ENCODE measurements at places on chromosomes 12 and 14.

DNA sequence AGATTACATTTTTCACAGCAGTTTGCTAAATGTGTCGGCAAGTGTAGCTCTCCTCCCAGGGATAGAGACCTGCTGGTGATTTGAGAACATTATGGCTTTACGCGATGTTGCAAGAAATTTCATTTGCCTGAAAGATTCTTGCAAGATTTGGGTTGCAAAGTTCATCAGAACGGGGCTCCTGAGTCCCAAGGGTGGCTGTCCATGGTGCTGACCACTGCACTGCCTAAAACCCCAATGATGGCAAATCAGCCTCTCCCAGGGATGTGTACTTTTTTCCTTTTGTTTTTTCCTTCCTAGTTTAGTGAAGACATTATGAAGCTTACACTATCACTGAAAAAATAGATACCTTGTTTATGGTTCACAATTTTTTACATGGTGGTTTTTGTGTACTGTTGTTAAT, 85.4 kb downstream of the WSCD2 start:
- peak; percentile 74 for DNase-seq

- DNase-seq, result no peak
Measured at GRCh38 chr14:52583544-52583943, 30.9 kb downstream of the GPR137C start.

DNA sequence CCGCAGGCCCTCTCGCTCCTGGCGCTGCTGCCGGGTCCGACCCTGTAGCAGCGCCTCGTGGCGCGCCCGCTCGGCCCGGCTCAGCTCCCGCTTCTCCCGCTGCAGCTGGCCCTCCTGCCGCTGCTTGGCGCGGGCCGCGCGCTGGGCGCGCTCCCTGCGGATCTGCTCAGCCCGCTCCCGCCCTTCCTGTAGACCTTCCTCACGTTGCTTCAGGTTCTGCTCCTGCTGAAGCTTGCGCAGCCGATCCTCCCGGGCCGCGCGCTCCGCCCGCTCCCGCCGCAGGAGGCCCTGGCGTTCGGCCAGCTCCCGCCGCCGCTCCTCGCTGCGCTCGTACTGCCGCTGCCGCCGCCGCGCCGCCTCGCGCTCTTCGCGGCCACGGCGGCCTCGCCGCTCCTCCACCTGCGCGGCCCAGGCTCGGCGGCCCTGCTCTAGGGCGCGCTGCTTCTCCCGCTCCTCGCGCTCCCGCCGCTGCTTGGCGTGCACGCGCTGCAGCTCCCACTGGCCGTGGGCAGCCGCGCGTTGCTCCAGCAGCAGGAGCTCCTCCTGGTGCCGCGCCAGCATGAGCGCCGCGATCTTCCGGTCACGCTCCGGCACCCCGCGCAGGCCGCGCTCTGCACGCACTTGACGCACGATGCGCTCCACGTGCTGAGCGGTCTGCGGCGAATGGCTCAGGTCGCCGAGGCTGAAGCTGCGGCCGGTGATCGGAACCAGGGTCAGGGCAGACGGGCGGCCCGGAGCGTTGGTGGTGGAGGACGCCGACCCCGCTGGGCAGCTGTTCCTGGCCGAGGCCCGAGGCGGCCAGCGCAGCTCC, 2.4 kb downstream of the CCDC177 start:
- DNase-seq, result peak; percentile 69

- DNase-seq, result no peak
Measured at GRCh38 chr14:28813810-28814209, 47.2 kb downstream of the FOXG1 start.

DNA sequence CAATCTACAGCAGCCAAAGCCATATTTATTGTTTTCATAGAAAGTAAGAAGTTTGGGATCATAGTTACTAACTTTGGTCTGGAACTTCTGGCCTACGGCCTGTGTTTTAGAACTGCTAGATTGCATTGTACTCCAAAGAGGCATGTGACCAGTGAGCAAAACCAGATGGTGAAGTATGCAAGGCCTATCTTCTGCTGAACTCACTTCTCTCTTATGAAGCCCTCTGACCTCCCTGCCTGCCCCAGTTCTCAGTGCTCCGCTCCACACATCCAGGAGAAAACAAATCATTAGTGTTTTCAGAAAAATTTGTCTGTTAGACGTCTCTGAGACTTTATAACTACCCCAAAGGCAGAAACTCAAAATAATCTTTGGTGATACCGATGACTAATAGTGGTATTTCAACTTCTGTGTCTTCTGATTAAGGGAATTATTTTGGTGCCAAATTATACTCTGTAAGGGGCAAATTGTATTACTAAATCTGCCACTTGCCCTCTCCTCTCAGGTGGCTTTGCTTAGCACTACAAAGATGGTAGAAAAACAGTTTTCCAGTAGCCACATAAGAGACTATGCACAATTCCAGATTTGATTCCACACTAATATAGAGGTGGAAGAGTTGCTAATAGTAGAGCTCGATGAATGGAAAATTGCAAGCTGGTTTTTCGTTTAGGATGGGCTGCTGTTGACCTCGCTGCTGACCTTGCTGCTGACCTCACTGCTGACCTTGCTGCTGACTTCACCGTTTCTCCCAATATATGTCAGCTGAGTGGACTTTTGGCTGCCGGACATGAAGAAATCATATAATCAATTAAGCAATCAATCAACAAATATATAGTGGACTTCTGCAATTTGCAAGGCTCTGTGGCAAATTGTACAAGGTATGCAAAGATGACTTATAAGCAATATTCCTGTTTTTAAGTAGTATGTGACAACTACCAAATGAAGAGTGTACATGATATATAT, 147.5 kb downstream of the KITLG start:
- DNase-seq, result no peak

DNA sequence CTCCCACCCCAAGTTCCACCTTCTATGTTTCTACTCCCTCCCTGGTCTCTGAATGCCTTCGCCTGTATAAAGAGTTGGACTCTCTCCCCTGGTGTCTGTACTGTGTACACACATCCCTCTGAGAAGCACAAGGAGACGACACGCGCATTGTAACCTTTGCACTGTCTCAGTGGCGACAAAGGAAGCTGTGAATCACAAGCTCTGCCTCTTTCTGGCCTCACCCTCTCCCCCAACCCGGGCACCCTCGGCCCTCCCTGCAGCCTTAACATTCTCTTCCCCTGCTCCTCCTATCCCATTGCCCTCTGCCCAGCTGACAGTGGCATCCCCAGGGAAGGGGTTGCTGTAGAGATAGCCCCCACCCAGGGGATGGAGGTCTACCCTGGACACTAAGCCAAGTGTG, 2.5 kb upstream of the SMARCD1 start:
- DNase-seq, result no peak

DNA sequence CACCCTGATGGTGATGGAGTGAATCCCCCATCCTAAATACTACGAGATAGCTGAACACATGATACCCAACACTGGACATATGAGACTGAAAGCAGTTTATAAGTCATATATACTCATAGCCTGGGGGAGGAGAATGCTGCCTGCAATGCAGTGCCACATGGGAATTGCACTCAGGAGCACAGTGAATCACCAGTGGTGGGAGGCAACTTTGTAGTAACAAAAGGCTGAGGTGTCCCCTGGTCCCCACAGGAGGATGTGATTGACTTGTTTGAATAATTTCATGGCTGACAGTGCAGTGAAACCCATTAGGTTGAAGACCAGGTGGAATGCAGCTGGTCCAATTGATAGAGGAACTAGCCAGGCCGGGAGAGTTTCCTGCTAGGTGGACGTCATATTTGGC, 20.2 kb downstream of the CCDC38 start:
- no peak for DNase-seq

DNA sequence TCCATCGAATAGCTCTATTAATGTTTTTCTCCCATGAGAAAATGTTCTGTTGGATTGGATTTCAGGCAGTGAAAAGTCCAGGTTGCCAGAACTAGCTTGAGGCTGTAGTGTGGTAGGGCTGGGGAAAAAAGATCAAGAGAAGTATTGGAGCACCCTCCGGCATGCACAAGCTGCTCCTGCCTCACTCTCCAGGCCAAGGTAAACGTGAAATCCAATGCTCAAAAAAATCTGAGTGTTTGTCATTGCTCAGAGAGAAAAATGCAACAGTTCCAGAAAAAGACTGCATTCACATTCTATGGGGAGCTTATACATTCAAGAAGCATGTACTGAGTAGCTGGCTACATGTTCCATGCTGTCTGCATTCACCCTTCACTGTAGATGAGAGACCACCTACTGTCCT, 680.9 kb upstream of the TBX3 start:
- DNase-seq, result no peak

DNA sequence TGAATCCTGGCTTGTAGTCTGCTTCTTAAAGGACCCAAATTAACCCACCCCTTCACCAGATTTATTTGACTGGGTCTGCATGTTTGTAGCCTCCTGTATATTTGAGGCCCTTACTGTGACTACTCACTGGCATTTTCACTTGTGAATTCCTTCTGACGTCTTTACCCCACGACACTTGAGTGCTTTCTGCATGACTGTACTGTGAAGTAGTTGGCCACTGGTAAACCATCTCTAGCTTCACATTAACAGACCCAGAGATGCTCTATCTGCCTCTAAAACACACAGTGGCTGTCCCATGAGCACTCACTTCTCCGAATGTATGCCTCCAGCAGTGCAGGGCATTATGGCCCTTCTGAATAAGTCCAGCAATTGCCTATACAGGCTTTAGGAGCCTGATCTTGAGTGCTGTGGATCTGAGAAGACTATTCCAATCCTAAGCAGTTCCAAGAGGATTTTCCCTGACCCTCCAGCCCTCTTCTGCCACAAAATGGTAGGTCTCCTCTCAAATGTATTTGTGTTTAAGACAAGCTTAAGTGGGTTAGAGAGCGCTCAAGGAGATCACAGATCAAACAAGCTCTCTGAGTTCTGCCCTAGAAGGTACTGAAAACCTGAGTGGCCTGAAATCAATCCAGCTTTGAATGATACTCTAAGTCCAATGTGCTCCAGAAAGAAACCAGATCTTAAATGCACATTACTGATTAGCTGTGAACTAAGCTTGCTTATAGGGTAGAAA, 534.7 kb downstream of the RPS29 start:
- no peak for DNase-seq

GRCh38 chr14:75469606-75470237, 41.9 kb downstream of the JDP2 start:
- no peak for DNase-seq

GRCh38 chr12:122326586-122326985, 60.3 kb upstream of the VPS33A start:
- DNase-seq, result no peak

DNA sequence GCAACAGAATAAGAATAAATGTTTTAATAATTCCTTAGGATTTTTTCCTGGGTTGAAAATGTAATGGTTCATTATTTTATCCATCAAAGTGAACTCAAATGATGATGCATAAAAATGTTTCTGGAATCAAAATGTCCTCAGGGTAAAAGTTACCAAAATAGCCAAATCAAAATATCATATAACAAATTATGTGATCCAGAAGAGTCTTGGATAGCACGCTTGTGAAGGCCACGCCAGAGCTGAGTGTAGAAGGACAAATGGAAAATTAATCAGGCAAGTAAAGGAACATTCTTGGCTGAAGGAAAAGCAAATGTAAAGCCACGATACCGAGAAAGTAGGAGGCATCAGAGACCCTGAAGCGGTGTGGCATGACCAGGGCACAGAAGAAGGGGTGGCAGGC, 169.2 kb downstream of the CAPZA3 start:
- DNase-seq, result no peak

GRCh38 chr14:76138758-76139723, 12.7 kb upstream of the GPATCH2L start:
- no peak for DNase-seq

GRCh38 chr12:56836800-56837663, 73.9 kb downstream of the HSD17B6 start:
- DNase-seq, result no peak

GRCh38 chr14:72565917-72566316, 328.0 kb downstream of the DPF3 start:
- DNase-seq, result no peak

GRCh38 chr12:132024758-132025157, 75.0 kb downstream of the EP400 start:
- no peak for DNase-seq

DNA sequence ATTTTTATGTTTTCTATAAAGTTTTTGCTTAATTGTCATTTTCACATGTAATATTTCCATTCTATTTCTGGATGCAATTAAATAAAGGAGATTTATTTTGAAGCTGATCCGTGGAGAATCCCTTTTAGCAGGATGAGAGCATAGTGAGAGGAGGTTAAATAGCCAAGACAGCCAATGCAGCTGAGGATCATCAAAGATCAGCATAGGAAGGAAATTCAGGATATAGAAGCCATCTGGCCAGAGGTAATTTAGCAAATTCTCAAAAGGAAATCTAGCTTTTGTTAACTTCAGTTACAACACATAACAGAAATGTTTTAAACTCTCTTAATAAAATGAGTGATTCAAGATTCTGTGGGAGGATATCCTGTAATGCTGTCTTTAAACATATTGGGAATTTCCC, 122.8 kb upstream of the PDE3A start:
- no peak for DNase-seq

DNA sequence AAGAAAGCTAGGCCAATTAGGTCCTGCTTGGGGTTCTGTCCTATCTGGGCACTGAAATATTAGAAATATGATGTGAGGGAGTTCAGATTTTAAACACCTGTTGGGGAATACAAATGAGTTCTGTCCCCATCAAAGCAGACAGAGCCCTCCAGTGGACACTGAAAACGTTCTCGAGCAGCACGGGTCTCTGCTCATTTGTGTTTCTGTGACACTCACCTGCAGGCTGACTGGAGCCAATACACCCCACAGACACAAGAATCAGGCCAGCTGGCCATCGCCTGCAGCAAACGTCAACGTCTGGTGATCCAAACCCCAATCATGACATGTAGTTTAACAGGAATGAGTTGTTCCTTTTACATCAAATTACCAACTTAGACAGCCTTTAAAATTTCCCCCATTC, 493.4 kb upstream of the TMEM132C start:
- peak; percentile 82 for DNase-seq

GRCh38 chr12:116157845-116158267, 119.6 kb downstream of the MED13L start:
- no peak for DNase-seq

- peak; percentile 73 for DNase-seq
Measured at GRCh38 chr12:40015345-40015744, 90.5 kb downstream of the SLC2A13 start.

GRCh38 chr14:50069325-50069724, 47.0 kb downstream of the VCPKMT start:
- DNase-seq, result no peak

DNA sequence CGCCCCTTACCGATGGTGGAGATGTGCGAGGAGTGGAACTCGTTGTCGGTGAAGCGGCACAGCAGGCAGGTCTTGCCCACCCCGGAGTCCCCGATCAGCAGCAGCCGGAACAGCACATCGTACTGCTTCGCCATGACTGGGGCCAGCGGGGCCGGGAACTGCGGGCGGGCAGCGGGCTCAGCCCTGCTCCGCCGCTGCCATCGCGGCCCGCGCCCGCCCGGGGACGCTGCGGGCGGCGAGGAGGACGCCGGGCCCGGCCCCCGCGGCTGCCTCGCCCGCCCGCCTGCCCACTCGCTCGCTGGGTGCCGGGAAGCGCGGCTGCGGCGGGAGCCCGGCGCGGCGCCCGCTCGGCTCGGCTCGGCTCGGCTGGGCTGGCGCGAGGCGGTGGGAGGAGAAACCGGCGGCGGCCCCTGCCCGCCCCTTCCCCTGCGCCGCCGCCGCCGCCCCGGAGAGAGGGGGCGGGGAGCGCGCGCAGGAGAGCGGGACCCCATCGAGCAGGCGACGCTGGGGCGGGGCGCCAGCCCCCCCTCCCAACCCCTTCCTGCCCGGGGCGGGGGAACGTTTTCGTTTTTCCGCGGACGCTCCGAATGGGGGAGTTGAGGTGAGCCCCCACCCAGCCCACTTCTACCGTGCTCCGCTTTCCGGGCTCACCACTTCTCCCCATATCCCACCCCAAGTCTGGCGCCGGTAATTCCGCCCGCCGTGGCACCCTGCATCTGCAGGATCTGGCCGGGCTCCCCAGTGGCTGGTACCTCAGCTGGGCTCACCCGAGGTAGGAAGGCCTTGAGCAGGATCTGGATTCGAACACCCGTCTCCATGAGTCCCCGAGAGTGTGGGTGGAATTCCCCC, at the start of gene RAB15:
TSS of gene RAB15 (minus strand) at position 394 of the 849 bp plus-strand sequence. CDS start at position 134, 260 bp downstream.
- DNase-seq, result peak; percentile 68
